ENCODE measurements at places on chromosomes 4 and X.
A peak's percentile ranks its signal among the peaks of the same experiment; 100 is the strongest.

DNA sequence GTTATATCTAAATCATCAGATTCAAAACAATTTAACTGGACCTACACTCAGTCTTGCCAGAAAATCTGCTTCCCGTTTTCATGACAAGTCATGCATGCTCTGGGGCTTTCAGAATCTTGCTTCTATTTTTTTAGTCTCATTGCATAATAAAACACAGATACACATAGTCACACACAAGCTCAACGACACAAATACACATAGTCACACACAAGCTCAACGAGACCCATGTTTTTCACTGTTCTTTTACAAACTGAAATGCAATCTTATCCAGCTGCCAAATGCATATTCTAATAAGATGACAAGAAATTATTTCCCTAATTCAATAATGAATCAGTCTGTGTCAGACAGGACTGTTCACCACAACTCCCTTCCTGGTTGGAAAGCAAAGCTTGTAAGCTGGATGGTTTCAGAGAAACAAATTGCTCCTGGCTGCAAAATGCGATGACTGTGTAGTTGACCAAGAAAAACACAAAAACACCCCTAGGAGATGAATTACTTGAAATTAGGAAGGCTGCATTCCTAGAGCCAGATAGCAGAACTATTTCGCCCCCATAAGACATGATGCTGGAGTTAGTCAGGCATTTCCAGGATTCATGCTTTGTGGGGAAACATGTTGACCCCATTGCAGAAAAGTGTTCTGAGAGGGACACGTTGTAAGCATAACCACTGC is 208.7 kb downstream of the CHIC2 start:
- DNase-seq: no peak

DNA sequence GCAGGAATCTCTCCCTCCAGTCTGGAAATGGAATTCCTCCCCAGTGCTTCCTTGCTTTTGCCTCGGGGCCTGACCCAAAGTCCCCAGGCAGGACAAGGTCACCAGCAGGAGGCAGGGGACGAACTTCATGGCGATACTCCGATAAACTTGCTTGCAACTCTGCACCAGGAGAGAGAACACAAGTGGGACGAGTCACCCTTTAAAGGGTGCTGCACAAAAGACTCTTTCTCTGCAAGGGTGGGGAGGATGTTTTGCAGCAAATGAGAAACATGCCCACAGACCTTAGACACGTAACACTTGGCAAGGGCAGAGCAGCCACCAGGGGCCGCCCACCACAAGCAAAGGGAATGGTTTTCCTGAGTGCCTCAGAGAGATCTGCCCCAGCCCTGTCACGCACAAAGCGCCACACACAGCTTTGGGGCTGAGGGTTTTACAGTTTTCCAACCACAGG is at the start of gene FGFBP2:
FGFBP2 (minus strand) TSS at position 175 of the 451 bp plus-strand sequence; CDS start at position 129, 46 bp downstream.
- DNase-seq: peak; percentile 45

- DNase-seq: no peak
Observed at GRCh38 chr4:108651014-108651791, 804 bp downstream of the OSTC start.

DNA sequence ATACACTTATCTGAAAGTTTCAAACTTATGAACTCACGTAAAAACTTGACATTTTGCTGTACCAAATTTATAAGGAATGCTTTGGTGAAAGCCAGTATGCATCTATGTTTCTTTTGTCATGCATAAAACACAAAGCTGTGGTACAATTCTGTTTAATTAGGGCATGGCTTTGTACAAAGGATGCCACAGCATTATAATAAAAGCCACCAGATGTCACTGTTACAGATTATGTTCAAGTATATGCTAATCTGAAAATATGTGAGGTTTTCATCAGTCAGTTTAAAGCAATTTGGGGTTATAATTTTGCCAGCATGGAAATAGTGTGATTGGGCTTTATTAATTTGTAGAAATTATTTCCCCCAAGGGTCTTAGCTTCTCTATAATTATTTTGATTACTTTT is 69.0 kb downstream of the ATOH1 start:
- no peak for DNase-seq

DNA sequence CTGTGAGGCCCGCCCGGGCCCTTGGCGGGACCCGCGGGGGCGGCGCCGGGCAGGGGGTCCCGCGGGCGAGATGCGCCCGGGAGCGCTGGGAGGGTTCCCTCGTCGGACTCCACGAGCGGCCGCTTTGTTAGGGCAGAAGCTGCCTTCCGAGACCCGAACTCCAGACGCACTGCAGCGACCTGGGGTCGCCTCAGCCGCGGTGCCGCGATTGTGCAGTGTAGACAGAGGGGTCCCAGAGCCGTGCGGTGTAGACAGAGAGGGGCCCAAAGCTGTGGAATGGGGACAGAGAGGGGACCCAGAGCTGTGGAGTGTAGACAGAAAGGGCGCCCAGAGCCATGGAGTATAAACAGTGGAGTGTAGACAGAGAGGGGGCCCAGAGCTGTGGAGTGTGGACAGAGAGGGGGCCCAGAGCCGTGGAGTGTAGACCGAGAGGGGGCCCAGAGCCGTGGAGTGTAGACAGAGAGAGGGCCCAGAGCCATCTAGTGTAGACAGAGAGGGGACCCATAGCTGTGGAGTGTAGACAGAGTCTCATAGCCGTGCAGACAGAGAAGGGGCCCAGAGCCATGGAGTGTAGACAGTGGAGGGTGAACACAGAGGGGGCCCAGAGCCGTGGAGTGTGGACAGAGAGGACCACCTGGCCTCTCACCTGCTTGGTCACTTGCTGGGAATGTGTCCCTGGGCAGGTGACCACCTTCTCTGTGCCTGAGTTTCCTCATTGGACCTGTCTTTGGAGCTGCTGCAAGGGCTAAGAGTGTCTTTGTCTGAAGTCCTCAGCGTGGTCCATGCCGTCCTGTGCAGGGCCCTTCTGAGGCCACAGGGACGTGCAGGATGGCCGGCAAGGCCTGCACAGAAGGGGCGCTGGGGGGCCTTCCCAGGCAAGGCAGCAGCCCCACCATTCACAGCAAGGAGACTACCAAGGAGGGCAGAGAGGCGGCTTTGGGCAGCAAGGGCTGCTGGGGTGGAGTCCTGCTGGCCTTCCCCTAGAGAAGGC is 875 bp downstream of the RGS12 start:
- no peak for DNase-seq

- no peak for DNase-seq
Observed at GRCh38 chr4:139282065-139282720, 2.2 kb upstream of the MGARP start.

GRCh38 chr4:87882321-87882720 is 49.6 kb downstream of the MEPE start:
- no peak for DNase-seq

- DNase-seq: no peak
Observed at GRCh38 chr4:6824071-6824470, 41.5 kb downstream of the KIAA0232 start.

DNA sequence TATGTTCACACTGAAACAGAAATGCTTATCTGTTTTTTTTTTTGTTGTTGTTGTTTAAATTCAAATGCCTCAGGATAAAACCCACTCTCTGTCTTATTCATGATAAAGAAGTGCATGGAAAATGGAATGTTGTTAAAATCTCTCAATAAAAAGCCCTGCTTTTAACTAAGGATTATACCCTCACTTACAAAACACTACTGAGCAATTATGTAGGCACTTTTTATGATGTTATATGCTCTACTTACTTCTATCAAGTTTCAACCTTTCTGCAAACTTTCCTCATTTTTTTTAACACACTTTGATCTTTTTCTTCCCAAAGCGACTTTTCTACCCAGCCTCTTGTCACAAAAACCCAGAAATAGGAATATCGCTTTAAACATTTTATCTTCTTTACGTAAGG is 26.5 kb downstream of the SLIT2 start:
- DNase-seq: no peak

- no peak for DNase-seq
Observed at GRCh38 chr4:152229782-152230289, 306.1 kb downstream of the FBXW7 start.

DNA sequence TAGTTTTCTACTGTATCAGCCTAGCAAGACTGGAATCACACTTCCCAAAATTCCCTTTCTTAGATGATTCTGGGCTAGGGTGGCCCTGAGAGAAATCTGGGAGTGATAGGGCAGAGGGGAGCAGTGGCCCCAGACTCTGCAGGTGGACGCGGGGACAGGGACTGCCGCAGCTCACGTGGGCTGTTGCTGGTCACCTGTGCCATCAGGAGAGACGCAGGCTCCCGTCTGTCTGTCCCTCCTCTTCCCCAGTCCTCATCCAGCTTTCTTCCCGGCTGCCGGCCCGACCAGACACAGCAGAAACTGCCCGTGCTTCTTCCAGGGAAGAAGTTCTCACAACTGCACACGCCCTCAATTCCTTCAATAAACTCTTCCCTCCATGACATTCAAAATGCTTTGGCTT is 86.4 kb downstream of the AFAP1 start:
- no peak for DNase-seq

GRCh38 chr4:70927502-70928137 is 25.5 kb downstream of the MOB1B start:
- DNase-seq: no peak

DNA sequence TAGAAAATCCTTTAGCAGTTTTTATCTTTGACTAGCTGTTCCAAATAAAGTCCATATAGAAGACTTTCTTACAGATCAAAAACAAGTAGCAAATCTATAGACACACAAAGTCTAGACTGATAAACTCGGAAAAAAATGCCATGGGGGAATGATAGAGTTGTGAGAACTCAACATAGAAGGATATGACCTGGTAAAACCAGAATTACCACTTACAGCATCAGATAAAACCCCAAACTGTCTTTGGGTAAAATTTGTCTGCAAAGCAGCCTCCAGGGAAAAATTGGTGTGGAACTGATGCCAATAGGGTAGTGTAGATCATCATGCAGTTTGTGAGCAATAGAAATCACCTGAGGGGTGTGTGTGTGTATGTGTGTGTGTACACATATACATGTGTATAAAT is 579.1 kb downstream of the SPOCK3 start:
- DNase-seq: no peak

GRCh38 chr4:79402332-79402851 is 5.6 kb downstream of the GK2 start:
- no peak for DNase-seq

- DNase-seq: no peak
Observed at GRCh38 chr4:113183032-113183605, 133.7 kb downstream of the ANK2 start.

DNA sequence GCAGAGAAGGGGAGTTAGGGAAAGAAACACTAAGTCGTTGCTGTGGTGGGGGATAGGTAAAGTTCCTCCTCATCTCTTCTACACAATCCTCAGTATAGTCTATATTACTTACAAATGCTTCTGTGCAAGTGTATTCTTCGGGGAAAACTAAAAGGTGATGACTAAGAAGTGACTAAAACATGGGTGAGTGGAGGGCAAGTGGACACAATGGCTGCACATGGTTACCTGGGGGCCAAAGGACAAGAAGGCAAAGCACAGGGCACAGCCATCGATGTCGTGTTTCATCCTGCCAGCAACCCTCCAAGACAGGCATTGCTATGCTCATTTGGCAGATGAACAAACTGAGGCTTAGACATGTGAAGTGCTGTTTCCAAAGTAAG is 35.5 kb upstream of the CCKAR start:
- DNase-seq: no peak

DNA sequence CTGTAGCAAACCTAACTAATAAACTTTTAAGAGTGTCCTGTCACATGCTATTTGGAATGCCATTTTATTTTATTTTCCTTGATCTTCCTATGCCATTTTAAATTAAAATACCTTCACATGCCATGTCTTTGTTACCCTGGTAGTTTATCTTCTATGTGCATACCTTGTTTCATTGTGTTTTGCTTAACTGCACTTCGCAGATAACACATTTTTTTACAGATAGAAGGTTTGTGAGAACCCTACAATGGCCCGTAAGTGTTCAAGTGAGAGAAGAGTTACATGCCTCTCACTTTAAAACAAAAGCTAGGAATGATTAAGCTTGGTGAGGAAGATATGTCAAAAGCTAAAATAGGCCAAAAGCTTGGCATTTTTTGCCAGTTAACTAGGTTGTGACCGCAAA is 744.1 kb downstream of the STIM2 start:
- DNase-seq: no peak

- no peak for DNase-seq
Observed at GRCh38 chrX:132908891-132909290, 49.5 kb downstream of the HS6ST2 start.

- no peak for DNase-seq
Observed at GRCh38 chr4:37634180-37634579, 52.0 kb downstream of the RELL1 start.

- no peak for DNase-seq
Observed at GRCh38 chrX:110600745-110601310, 194.8 kb downstream of the CHRDL1 start.

DNA sequence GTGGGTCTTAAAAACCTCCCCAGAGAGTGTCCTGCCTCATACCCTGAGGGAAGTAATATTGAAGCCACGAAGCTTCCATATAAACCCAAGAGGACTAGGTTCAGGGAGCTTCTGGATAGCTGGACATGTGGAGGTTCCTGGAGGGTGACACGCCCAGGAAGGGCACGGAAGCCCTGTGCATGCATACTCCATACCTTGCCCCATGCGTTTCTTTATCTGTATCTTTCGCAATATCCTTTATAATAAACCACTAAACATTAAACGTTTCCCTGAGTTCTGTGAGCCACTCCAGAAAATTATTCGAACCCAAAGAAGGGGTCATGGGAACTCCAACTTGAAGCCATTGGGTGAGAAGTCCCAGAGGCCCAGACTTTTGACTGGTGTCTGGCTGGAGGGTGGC is 45.7 kb upstream of the HPF1 start:
- no peak for DNase-seq

DNA sequence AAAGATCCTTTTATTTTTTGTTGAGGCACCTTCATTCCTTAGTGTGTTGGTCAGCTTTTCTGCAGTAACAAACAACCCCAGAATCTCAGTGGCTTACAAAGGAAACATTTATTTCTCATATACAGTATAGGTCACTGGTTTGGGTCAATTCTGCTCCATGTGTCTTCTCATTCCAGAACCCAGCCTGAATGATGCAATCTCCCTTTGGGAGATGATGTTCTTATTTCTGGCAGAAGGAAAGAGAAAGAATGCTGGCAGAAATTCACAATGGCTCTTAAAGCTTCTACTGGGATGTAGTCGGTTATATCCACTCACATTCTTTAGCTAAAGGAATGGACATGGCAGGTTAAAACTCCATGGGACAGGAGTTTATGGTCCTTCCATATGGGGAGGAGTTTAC is 42.3 kb downstream of the IDS start:
- no peak for DNase-seq
